Esophagus muscularis mucosa (tissue), 4 donors: ENCODE measurements at places on chromosomes 3 and 15. TPM values are rescaled to one million over a fixed set of nuclear protein-coding genes. Genes with fewer than 3 reads are reported as not detected.

GRCh38 chr3:149398296-149398695, 20.8 kb upstream of the TM4SF1 start:
- DNase-seq, result no peak

DNA sequence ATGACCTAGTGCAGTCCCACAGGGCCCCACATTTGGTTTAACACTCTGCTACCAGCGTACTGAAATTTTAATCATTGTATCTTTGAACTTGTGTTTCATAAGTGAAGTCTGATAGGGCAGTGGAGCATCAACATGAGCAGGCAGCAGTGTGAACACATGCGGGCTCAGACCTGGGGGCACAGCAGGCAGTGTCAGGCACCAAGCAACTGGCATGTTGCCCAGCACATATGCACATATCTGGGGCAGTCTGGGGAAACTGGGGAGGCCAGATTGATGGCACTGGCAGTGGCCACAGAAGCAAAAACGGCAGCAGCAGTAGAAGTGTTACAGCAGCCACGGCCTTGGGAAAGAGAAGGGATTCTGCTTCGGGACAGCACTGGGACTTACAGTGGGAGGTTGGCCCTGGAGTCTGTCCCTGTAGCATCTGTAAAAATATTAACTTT, 353.9 kb upstream of the KCNMB2 start:
- DNase-seq, result no peak

DNA sequence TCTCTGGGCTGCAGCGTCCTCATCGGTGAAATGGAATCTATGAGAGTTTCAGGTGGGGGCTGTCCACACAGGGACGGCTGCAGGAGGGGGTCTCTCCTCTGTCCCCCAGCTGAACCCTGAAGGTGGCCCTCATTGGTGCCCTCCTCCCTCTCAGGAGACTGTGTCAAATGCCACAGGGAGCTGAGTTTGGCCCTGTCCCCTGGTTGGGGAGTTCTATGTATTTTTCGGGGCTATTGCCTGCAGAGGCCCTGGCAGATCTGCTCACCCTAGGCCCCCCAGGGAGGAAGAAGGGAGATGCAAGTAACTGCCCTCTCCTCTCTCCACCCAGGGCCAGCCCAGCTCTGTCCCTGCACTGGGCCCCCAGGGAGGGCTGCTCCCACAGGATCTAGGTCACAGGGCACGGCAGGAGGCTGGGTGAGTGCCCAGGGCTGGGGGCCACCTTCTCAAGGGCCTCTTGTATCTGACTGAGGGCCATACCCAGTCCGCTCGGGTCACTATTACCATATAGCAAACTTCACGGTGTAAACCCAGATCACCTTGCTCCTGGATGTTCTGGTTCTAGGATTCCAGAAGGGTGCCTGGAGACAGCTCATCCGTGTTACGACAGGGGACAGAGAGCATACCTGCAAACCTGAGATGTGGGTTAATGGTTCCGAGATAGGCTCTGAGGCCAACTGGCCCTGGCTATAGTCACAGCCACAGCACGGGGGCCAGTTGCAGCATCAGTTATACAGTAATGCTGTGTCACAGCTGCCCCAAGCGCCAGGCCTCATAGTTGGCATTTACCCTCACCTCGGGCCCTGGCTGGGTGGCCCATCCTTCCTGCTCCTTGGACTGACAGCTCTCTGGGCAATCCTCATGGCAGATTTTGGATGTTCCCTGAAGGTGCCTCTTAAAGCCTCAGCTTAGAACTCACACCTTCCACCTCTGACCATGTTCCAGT, 102.4 kb upstream of the PRR23E start:
- DNase-seq, result no peak

DNA sequence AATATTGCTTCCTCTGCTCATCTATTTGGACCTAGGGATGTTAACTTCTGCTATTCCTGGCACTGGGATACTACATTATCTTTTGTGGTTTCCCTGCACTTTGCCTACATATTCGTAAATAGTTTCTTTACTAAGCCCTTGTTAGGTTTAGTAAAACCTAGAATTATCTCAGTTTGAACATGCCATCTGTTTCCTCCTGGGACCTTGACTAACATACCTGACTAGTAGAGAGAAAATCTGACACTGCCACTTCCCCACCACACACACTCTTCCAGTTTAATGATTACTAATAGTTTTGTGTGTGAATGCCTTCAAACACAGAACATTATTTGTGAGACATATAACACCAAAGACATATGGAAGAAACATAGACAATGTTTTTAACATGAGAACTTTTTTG, 28.2 kb upstream of the SOX2 start:
- no peak for DNase-seq

DNA sequence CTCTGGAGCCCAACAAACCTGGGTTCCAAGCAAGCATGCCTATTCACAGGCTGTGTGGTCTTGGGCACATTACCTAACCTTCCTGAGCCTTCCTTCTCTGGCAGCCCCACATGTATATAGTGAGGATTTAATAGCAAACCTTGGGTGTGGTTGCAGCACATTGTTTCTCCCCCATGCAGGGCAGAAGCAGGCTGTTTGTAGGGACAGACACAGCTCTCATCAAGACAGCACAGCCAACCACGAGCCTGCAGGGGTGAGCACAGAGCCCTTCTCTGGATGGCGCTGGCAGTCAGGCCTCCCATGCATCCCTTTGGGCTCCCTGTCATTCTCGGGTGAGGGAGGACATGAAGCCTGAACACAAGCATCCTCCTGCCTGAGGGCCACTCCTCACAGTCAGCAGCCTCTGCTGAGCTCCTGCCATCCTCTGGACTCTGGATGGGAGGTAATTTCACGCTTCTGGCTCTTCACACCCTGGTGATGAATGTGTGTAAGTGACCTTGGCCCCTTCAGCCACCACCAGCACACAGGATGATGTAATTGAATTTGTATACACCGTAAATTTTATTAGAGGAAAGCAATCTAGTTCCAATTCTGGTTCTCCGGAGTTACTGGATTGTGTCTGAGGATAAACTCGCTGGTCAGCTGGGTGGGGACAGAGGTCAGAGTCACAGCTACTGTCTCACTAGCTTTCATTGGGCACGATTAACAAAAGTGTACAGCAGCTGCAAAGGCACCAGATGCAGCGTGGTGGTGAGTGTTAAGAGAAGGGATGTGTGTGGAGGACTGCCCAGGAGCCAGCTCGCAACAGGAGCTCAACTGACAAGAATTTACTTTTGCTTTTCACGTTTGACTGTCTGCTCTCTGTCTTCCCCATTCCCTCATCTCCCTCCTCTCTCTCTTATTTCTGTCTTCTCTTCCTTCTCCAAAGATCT, 118.1 kb downstream of the CLSTN2 start:
- DNase-seq, result peak; percentile 89

- no peak for DNase-seq
Measured at GRCh38 chr3:13044496-13045240, 28.6 kb downstream of the IQSEC1 start.

- no peak for DNase-seq
Measured at GRCh38 chr3:166917437-166917836, 462.7 kb downstream of the ZBBX start.

GRCh38 chr15:64767203-64767602, 8.2 kb downstream of the RBPMS2 start:
- DNase-seq, result no peak

GRCh38 chr15:96356494-96357455, 26.3 kb downstream of the NR2F2 start:
- no peak for DNase-seq

DNA sequence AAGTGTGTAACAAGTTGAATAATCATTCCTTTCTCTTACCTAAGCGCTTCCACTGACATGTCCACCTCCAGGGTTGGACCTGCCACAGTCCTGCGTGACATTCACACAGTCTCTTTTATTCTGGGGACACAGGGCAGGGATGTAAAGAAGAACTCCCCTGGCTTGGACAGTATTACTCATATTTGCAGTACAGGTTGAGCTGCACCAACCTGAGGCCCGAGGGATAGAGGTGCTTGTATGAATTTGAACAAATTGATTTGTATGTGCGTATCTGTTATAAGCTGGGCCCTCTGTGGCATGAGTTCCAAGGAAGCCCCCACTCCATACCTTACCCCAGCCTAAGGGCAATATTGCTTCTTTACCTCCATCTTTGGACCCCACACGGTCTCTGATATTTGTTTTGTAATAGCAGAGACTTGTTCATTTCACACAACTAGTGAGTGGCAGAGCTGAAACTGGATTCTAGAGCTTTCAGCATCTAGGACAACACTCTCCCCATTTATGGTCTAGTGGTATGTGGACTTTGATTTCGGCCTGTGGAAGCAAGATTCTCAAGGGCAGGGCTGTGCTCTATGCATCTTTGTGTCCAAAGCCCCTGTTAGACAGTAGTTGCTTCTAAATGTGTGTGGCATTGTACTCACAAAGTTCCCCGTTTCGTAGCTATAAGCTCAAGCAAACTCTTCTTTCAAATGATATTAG, 39.2 kb downstream of the FAH start:
- DNase-seq, result no peak

GRCh38 chr3:152245498-152246170, 23.1 kb upstream of the MBNL1 start:
- DNase-seq, result no peak

GRCh38 chr15:56205061-56205876, 38.4 kb downstream of the RFX7 start:
- no peak for DNase-seq

GRCh38 chr3:195106418-195106906, 164.5 kb downstream of the XXYLT1 start:
- DNase-seq, result peak; percentile 93

DNA sequence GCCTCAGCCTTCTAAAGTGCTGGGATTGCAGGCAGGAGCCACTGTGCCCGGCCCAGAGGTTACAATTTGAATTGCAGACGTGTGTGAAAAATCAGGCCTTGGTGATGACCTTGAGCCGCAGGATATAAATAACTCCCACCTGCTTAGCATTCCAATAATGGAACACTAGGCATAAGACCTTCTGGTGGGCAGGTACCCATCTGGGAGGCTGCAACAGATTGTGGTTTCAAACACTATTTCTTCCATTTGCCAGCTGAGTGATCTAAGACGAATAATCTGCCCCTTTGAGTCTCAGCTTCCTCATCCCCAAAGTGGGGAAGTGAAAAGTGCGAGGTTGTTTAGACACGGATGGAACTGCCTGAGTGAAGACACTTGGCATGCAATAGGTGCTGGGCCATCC, 47.7 kb upstream of the HERC1 start:
- no peak for DNase-seq

GRCh38 chr15:35565901-35566300, 19.9 kb upstream of the DPH6 start:
- no peak for DNase-seq

DNA sequence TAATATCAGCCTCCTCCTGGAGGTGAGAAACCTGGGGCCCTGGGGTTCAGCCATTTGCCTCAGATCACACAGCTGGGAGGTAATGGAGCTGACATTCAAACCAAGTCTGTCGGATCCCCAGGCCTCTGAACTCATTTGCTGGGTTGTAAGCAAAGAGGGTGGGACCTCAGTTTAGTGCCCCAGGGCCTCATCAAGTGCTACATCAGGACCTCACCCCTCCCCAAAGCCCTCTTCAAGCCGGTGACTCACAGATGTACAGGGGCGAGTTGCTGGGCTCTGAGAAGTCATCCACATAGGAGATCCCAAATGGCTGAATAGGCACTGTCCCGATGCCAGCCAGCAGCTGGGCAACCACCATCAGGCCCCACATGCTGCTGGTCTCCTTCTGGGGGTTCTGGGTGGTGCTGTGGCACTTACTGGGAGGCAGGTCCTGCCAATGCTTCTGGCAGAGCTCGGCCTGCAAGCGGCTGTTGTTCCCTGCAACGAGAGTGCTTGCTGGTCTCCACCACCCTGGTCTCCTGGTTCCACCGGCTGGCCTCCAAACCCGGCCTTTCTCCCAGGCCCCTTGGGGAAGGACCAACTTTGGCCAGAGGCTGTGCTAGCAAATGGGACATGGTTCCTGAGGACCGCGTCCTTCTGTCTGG, 59.2 kb upstream of the RAB6B start:
- no peak for DNase-seq

DNA sequence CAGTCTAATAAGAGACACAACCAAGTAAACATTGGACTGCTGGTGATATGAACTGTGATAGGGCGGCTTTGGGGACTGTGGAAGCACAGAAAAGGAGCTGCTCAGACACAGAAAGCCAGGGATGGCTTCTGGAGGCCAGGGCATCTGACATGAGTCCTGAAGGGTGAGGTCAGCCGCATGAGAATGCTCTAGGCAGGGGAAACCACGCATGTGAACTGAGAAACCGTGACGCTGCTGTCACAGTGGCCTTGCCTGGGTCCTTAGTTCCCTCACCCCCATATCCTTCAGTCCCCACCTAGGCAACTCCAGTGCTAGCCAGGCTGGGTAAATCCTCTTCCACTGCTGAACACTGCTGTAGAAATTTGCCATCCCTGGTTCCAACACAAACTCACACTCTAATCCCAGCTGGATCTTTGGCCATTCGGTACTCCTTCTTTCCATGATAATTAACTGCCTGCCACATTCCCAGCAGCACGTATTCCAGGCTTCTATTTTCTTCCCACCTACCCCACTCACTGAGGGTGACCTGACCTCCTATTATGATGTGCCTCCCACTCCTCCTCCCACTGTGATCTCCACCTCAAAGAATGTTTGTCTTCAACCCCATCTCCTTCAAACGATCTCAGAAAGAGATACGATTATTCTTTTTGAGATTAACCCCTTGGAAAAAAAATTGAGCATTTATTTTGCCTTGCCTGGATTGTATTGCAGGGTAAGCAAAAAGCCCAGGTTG, 31.4 kb downstream of the CRYGS start:
- DNase-seq, result no peak

- no peak for DNase-seq
Measured at GRCh38 chr3:112333002-112333380, at the start of gene CD200. TSS of gene CD200 (plus strand) at chr3:112333156. CDS start at chr3:112333213, 57 bp downstream.

Gene RAB6B
- total RNA-seq, result 11.9 TPM

Gene RCCD1
- 9.7 TPM for total RNA-seq

Gene GOLGA6A
- not detected for total RNA-seq

Gene CGNL1
- 9.9 TPM for total RNA-seq

Gene HAUS2
- 15.8 TPM for total RNA-seq

Gene PIERCE2
- total RNA-seq, result 4.2 TPM

Gene NAALADL2
- 3.8 TPM for total RNA-seq

Gene RNU6-1
- total RNA-seq, result not detected

Gene GRM2
- 0.52 TPM for total RNA-seq

Gene UBA7
- total RNA-seq, result 25.5 TPM

Gene ADGRG7
- total RNA-seq, result not detected

Gene GRK7
- not detected for total RNA-seq

Gene DAPK2
- total RNA-seq, result 11.2 TPM
